ENCODE measurements at places on chromosomes 6 and 20.

DNA sequence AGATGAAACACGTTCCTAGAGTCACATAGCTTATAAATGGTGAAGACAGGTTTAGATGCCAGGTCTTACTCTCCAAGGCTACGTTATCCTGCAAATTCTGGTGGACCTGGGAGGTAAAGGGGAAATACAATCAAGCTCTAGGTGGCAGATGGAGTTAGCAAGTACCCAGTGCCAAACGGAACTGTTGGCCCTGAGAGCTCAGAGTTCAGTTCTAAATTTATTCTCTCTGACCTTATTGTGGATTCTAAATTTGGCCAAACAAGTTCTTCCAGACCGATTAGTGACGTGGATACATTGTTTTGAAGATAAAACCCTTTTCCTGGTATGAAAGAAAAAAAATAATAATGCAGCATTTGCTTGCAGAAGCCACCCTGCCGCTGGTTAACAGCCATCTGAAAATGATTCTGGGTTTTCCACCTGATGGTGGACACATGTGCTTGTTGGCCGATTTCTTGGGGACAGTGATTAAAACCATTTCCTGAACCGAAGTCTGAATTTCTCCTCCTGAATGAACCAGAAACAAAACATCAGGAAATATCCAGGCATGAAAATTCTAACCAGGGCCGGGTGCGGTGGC lies 32.5 kb downstream of the RIPOR3 start:
- DNase-seq, result no peak

DNA sequence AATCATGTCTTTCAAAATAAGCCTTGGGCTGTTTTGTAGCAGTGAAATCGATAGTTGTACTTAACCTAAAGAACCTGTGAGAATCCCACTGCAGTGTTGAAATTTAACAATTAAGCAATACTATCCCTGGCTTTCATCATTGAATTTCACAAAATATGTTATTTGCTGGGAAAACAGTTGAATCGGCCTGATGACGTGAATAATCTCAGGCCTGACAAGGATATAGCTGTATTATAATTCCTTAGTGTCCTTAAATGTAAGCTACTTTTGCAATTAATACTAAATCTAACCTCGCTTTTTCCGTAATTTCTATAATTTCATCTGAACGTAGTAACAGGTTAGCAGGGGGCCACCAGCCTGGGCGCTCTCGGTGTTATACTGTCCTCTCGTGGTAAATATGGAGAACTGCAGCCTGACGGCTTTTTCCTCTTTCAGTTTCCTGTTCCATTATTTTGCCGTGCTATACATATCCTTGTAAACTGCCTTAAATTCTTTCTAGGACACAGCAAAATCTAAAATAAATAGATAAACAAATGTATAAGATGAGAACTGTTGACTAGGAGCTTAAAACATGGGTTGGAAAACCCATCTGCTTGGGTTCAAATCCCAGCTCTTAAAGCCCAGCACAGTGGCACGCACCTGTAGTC lies 24.0 kb downstream of the MTFR2 start:
- no peak for DNase-seq

DNA sequence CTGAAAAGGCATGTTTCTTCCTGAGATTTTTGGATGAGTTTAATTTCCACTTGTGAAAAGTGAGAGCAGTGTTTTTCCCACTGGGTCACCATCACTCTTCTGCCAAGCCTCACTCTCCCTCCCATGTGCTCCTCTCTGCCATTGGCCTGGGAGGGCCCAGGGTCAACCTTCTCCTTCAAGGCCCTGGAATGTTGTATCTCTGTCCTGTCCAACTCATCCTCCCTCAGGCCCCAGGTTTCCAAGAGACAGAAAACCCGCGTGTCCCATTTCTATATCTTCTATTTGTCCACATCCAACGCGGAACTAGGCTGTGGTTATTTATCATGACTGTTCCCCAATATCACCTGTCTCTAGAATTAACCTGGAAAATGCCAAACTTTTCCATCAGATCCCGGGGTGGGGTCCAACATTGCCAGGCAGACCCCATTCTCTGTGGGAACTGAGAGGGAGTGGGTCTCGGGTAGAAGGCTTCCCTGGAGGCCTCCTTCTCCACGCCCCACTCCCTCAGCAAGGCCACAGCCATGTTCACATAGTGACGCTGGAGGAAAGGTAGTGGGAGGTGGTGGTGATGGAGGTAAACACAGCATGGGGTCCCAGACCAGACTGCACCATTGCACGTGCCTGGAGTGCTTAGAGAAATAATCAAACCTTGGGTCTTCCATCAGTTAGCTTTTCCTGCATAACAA lies 173.5 kb downstream of the SCP2D1 start:
- no peak for DNase-seq

DNA sequence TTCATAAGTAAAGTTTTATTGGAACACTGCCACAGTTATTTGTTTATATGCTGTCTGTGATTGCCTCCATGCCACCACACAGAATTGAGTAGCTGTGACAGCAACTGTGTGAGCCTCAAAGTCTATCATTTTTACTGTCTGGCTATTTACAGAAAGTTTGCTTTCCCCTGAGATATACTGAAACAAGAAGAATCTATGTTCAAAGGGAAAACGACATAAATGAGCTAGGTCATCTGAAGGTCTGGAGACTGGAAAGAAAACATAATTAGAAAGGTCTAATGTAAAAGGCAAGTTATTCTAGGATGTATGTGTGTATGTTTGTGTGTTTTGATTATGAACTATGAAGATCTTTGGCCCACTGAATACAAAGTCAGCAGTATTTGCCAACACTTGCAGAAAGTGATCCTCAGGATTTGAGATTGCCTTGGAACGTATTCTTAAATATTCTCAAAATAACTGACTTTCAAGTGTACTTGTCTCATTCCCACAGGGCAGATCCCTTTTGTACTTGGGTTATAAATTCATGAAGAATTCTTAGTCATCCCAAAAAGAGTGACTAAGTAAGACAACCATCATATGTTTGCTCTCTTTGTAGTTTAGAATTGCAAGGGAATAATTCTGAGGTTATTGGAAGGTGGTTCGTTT lies 677.7 kb downstream of the DOK5 start:
- DNase-seq, result no peak

DNA sequence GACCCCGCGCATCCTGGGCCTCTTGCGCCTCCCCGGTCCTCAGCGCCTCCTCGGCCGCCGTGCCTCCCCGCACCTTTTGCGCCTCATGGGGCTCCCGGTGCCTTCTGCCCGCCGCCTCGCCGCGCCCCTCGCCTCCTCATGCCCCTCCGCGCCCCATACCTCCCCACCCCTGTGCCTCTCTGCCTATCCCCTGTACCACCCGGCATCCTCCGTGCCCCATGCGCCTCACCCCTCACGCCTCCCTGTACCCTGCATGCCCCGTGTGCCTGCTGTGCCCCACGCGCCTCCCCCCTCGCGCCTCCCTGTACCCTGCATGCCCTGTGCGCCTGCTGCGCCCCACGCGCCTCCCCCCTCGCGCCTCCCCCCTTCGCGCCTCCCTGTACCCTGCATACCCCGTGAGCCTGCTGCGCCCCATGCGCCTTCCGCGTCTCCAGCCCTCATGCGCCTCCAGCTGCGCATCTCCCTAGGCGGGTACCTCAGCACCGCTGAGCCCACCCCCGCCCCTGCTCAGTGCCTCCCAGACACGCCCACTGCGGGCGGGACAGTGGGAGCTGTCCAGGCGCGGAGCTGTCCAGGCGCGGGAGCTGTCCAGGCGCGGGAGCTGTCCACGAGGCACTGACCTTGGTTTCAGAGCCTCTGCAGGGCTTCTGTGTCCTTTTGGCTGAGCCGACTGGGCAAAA lies 37.1 kb downstream of the IGF2R start:
- no peak for DNase-seq

GRCh38 chr6:128098000-128098581 lies 197.2 kb upstream of the THEMIS start:
- DNase-seq, result no peak

DNA sequence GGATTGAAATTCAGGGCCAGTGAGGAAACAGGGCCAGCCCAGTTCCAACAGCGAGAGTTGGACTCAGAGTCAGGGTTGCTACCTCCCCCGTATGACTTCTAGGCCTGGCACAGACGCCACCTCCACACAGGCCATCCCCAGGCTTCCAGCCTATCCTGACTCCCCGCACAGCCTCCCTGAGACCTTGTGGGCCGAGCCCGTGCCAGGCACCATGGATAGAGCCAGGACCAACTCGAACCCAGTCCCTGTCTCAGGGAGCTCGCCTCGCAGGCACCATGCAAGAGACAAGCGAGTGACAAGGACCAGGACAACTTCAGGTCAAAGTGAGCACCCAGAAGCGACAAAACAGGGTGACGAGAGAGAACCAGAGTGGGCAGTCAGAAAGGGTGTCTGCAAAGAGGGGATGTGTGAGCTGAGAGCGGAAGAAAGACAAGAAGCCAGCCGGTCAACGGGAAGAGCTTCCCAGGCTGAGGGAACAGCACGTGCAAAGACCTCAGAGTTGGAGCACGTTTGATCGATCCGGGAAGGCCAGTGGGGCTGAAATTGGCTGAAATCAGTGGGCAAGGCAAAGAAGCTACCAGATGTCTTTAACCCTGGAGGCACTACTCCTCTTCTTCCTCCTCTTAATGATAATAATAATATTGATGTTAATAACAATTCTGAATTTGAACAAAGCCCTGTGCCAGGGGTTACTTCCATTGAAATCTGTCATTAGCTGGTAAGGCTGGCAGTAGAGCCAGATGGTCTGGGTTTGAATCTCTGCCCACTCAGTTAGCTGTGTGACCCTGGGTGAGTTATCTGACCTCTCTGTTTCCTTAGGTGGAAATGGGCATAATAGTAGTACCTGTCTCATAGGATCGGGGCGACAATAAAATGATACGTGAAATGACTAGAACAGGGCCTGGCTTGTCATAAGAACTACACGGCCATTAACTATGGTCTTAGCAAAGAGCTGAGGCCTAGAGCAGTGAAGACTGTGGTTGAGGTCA lies 45.0 kb downstream of the KIAA1755 start:
- no peak for DNase-seq

DNA sequence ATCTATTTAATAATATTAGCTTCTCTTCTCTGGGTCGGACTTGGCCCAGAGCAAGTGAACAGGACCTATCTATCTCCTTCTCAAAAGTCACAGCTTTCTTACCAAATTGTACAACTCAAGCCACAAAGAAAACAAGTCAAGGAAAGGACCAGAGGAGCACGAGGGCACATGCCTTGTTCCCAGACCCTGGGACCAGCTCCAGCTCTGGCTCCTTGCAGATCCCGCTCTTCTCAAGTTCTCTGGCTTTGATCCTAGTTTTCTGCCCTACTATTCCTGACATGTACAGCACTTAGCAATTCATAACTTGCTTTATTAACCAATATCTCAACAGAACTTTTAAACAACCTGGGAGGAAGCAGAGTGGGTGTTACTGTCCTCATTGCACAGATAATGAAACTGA lies 185.9 kb downstream of the ESR1 start:
- no peak for DNase-seq

GRCh38 chr6:20203561-20204511 lies 8.4 kb downstream of the MBOAT1 start:
- DNase-seq, result no peak

DNA sequence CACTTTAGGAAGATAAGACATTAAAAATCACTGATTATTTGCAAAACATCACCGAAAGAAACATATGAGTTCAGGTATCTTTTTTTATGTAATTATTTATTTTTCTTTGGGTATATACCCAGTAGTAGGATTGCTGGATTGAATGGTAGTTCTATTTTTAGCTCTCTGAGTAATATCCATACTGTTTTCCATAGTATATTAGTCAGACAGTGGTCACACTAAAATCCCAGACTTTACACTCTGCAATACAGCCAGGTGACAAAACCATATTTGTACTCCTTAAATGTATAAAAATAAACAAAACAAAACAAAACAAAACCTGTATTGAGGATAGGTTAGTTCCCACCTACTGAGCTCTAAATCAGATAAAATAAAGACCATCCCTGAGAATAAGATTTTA lies 1024.3 kb upstream of the EYS start:
- DNase-seq, result no peak

- no peak for DNase-seq
These were observed 628.0 kb downstream of the KIF16B start for GRCh38 chr20:15945289-15945688.

GRCh38 chr20:60062431-60063047 lies 104.3 kb downstream of the CDH26 start:
- DNase-seq, result no peak

- DNase-seq, result no peak
These were observed 10.7 kb upstream of the GATA5 start for GRCh38 chr20:62486484-62486883.

DNA sequence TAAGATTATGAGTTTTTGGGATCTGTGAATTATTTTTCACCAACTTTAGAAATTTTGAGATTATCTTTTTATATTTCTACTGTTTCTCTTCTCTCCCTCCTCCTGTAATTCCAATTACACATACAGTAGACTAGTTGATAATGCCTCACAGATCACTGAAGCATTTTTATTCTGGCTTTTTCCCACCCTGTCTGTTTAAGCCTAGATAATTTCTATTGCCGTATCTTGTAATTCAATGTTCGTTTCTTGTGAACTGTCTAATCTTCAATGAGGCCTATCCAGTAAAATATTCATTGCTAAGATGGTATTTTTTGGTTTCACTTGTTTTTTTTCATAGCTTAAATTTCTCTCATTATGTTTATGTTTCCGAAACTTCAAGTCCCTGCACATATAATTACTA lies 12.0 kb downstream of the MDN1 start:
- no peak for DNase-seq

DNA sequence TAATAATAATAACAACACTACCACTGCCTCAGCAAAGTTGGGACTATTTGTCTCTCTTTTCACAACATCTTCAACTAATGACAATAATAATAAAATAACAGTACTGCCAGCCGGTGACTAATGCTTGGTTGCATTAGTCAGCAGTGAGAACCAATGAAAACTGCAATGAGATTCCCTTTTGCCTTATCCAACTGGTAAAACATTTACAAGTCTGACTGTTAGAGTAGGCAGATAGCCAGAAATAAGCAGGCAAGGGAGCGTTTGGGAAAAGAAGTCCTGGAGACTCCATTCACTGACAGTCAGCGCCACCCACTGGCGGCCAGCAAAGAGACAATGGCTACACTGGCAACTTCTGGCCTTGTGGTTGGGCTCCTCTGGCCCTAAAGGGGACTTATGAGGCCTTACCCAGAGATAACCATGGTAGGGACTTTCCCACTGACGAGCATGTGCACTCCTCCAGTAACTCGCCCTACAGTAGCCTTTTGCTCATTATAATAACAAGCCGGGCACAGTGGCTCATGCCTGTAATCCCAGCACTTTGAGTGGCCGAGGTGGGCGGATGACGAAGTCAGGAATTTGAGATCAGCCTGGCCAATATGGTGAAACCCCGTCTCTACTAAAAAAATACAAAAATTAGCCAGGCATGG lies 3.4 kb upstream of the NSFL1C start:
- DNase-seq, result peak; percentile 17

- no peak for DNase-seq
These were observed 28.3 kb downstream of the COL20A1 start for GRCh38 chr20:63321148-63321831.

DNA sequence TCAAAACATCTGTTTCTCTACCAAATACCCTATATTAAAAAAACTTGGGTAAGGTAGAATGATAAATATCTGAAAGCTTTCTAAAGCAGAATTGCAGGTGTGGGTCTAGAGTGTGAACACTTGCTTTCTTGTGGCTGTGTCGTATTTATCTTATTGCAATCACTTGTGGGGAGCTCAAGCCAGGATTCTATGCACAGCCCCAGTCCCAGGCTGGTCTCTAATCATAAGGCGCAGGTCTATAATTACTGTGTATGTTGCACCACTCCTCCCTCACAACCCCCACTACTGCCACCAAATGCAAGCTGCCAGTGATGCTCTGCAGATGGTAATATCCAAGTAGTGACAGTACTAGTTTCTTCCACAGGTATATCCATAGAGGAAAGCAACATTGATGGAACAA lies 2.2 kb upstream of the E2F3 start:
- DNase-seq, result no peak
